Activated gamma-delta T cell treated with anti-CD3 and anti-CD28 coated beads, Interleukin-2, amount 50 U/mL, for 16 hours (primary cell): ENCODE measurements at places on chromosomes 4 and X.

- no peak for DNase-seq
Measured at GRCh38 chr4:8860096-8860891, 11.3 kb downstream of the HMX1 start.

- DNase-seq = no peak
Measured at GRCh38 chr4:29852537-29852936, 867.6 kb upstream of the PCDH7 start.

GRCh38 chr4:167117273-167117672 lies 117.0 kb downstream of the SPOCK3 start:
- DNase-seq = no peak

- DNase-seq = no peak
Measured at GRCh38 chrX:150635952-150636351, 57.2 kb upstream of the MTMR1 start.

- DNase-seq = no peak
Measured at GRCh38 chr4:8695237-8696219, 103.0 kb downstream of the CPZ start.

DNA sequence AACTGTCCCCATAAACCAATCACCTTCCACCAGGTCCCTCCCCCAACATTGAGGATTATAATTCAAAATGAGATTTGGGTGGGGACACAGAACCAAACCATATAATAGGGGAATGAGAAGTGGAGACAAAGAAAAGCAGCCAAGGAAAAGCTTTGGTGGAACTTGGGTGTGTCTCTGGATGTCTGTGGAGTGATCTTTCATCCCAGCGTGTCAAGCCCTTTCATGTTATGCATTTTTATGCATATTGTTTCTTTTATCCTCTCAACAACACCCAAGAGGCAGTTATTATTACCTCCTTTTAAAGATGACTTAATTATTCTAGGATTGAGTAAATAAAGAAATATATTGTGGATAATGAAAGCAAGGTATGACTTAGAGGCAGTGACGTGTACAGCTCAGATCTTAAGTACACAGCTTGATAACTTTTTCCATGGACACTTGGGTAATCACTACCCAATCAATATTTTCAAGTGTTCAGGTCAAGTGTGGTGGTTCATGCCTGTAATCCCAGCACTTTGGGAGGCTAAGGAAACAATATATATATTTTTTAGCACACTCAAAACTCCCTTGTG lies 42.6 kb upstream of the HOPX start:
- DNase-seq = no peak

- no peak for DNase-seq
Measured at GRCh38 chr4:38577462-38577861, 86.5 kb upstream of the KLF3 start.

DNA sequence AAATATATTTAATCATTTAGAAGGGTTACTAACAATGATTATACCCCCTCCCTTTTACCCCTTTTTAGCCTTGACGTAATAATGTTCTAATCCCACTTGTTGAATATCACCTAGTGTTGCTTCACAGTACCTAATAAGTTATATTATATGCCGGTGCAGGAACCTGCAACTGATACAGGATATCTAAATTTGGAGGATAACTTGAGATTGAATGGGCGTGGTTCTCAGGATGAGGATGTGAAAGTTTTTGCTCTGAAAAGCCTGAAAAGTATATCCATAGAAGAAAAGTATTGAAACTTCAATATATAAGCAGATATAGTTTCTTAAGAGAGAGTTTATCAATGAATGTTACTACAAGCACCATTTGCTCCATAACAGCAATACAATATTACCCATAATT lies 59.8 kb downstream of the ZNF711 start:
- DNase-seq = no peak

DNA sequence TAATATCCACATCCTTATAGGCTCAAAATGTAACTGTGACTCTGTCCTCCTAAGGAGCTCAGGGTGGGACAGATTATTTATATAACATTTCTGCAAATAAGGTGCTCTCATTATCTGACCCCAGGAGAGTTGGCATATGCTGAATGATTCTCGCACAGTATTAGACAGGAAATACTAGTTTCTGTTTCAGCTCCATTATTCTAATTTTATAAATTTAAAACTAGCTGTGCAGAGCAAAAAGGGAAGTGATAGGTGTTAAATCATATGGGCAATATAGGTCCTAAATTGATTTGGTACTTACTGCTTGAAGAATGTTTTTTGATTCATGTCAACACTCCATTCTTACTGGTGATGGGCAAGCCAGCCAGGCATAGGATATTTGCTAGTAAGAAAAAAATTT lies 141.5 kb downstream of the GLRA2 start:
- no peak for DNase-seq

DNA sequence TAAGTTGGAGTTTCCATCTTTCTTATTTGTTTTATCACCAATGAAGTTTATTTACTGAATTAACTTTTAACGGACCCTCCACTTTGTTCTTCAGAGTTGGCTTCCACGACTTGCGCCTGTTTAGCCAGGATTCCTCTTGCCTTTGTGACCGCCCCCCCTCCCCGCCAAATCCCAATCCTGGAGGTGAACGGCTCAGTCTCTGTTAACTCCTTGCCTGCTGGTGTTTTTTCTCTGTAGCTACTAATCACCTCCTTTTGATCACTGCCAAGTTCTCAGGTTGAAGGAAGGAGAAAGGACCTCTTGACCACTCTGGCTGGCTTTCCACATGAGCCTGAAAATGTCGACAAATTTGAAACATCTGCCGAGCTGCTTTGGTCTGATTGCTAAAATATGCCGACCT lies 46.8 kb upstream of the BCOR start:
- no peak for DNase-seq

DNA sequence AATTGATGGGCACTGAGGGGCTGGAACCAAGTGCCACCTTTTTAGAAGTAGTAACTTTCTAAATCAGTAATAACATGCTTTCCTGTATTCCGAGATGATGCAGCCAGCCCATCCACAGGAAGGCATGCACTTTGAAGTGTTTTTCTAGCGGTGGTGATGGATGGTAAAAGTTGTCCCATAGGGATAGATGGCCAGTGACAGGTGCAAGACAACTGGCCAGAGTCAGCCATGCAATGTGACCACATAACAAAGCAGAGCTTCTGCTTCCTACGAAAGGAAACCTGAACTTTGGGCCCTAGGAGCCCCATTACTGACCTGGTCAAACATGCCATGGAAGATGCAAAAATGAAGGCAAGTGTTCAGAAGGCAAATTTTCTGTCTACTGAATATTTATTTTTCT lies 72.3 kb downstream of the NR3C2 start:
- no peak for DNase-seq

DNA sequence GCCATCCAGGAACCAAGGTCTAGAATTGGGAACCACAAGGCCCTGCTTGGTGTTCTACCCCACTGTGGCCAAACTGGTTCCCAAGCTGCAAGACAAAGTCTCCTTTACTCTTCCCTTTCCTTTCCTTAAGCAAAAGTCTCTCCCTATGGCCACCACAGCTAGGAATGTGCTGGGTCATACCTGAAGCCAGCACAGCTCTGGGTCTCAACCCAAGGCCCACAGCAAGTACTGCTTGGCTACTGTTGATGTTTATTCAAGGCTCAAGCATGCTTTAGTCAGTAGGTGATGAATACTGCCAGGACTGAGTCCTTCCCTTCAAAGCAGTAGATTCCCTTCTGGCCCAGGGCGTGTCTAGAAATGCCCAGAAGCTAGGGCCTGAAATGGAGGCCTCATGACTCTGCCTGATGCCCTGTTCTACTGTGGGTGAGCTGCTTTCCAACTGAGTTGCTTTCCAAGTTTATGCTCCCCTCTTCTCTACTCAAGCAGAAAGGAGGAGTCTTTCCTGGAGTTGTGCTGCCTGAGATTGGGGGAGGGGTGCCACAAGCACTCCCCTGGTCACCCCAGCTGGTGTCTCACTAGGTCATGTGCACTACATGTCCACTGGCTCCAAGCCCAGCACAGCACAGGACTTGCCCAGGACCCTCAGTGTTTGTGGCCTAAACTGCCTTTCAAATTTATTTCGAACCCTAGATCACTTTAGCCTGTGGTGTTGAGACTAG lies 44.9 kb downstream of the STAP1 start:
- DNase-seq = no peak

GRCh38 chr4:182193311-182193710 lies 49.9 kb upstream of the TENM3 start:
- no peak for DNase-seq

DNA sequence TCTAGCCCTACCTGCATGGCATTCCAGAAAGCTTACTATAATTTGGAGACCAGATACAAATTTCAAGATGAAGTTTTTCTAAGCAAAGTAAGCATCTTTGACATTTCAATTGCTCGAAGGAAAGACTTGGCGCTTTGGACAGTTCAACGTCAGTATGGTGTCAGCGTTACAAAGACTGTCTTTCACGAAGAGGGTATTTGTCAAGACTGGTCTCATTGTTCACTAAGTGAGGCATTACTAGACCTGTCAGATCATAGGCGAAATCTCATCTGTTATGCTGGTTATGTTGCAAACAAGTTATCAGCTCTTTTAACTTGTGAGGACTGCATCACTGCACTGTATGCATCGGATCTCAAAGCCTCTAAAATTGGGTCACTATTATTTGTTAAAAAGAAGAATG lies 17.6 kb downstream of the THAP9 start:
- no peak for DNase-seq
